ENCODE measurements at places on chromosomes 6 and 20. TPM values are rescaled to one million over a fixed set of nuclear protein-coding genes. Genes with fewer than 3 reads are reported as not detected.

Gene ANKRD66
- not detected for total RNA-seq

DNA sequence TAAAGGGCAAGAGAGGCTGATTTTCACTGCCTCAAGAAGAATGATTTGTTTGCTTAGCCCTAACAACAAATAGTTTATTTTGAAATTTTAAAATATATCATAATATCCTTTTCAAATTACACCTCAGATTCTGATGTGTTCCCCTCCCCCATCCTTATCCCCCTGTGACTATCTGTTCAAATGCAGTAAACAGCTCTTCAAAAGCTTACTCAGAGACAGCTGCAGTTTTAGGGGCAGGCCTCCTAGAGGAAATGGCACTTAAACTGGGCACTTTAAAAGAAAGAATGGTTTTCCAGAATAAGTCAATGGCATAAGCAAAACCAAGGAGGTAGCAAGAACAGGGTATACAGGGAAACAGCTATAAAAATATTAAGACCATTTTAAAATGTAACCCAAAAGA is 118.6 kb upstream of the UST start:
- no peak for DNase-seq

DNA sequence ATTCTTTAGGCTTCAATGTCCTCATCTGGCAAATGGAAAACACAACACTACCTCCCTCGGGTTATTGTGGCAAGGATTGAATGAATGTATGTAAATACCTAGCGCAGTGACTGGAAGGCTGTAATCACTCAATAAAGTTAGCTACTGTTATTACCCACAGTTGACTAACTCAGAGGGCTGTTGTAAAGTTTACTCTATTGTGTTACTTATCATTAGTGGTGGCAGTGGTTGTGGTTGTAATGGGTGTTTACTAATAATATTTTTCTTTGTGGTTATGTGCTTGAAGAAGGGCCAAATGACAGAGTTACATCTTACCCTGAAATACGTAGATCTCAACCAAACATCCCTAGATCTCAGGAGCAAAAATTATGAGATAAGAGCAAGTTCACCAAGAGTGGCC is 42.0 kb upstream of the PXDC1 start:
- no peak for DNase-seq

DNA sequence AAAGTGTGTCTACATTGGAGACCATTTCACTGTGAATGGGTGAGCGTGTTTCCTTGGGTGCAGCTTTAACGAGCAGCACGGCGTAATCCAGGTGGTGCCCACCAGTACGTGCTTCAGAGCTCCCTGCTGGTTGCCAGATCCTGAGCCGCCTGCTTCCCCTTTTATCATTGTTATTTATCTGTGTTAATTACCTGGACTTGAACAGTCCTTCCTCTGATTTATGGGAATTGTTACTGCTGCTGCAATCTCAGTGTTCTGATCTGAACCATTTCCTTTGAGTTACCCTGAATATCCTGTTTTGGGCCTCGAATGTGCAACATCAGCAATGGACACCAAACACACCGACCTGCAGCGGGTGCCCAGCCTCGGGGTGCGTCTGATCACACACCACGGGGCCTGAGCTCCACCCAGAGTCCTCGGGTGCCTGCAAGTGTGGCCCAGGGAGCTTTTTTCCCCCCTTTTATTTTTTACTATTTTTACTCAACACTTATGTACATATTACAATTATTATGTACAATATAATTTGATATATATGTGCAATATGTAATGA is 81.3 kb downstream of the RPP40 start:
- DNase-seq, result no peak

Gene DOK5
- total RNA-seq, result 2.0 TPM

Gene HLA-DRA
- total RNA-seq, result 238 TPM

DNA sequence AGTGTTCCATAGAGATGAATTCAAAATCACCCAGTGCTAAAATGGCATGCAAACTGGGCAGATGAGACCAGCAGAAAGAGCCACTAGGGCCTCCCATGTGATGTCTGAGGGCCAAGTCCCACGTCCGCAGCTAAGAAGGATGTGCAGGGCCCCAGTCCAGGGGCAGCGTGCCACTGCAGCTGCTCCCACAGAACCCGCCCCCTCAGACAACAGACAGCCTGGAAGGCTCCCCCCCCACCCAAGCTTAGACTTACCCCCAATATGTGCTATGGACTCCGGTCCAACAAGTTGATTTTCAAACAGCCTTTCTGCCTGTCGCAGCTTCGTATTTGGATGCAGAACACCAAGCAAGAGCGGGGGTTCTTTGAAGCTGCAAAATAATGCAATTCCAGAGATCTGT is 14.0 kb downstream of the APMAP start:
- no peak for DNase-seq

Gene GSTA1
- total RNA-seq, result 0.88 TPM
